Type B pancreatic cell (in vitro differentiated cells): ENCODE measurements at places on chromosomes 3 and 15. TPM values are rescaled to one million over a fixed set of nuclear protein-coding genes. Genes with fewer than 3 reads are reported as not detected.

DNA sequence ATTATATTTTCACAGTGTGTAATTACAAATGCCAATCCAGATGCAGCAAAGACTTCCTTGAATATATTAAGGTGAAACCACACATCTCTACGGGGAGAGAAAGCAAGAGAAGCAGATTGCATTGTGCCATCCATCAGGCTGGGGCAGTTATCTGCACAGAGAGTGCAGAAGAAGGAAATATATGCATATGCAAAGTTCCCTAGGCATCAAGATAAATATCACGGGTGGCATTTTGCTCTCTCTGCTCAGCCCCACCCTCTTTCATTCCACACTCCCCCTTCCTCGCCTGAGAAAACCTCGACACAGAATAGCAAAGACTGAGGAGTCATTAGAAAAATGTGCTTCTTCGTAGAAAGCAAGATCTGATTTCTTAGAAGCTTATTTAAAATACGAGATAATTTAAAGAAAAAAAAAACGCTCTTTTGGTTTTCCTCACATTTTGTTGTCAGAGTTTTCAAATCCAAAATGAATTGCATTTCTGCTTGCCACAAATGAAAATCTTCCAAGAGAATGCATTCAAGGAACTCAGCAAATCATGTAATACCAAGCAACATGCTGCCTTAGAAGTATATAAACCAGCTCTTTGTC, 283.2 kb upstream of the LMCD1 start:
- DNase-seq, result no peak

DNA sequence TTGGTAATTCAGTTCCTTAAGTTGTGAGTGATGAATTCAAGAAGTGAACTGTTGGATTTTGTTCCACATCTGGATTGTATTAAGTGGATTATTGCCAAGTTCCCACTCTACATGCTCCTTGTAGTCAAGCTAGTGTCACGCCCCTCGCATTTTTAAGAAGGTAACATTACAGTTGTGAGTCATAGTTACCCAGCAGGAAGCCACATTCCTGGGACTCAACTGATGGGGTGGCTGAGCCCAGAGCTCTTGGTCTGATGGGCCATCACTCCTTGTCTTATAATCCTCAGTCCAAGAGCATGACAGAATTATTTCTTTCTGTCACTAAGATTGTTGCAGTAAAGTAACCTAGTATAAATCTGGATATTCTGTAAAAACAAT, 102.7 kb downstream of the PTPRG start:
- no peak for DNase-seq

- no peak for DNase-seq
Measured at GRCh38 chr3:128707928-128708494, 18.0 kb upstream of the RAB7A start.

DNA sequence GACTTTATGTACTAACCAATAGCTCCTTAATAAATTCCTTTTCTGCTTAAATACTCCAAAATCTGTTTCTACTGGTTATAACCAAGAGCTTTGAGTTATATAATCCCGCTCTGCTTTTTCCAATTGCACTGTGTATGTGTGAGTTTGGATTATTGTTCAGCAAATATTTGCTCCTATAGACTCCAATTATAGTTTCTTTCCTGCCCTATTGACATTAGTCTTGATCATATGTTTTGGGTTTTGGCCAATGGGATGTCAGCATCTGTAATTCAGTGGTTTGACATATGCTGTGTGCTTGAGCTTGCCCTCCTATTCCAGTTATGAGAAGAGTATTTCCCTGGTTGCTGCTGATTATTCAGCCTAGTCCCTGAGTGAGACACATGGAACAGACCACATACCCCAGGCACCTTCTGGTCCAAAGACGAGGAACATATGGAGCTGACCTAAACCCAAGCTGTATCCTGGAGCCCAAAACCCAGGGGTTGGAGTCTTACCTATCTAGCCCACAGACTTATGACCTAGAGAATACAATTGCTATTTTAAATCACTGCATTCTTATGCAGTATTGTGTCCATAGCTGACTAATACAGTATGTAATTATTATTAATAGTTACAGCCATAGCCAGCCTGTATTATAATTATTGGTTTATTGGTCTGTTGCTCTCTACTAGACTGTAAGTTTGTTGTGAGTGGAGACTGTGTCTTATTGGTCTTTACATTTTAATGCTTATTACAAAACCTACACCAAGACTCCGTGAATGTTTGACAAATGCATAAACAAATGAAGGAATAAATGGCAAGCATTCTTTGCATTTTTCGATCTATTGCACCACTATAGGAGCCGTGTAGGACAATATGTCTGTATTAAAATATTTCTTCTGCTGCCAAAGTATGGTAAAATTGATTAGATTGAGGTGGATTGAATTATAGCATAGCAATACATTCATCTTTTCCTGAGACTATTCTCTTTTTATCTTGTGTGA, 11.7 kb upstream of the ZNF280D start:
- DNase-seq, result no peak

GRCh38 chr3:27680517-27681246, 41.4 kb downstream of the EOMES start:
- no peak for DNase-seq

- DNase-seq, result no peak
Measured at GRCh38 chr15:88389120-88389519, 78.1 kb downstream of the MRPL46 start.

DNA sequence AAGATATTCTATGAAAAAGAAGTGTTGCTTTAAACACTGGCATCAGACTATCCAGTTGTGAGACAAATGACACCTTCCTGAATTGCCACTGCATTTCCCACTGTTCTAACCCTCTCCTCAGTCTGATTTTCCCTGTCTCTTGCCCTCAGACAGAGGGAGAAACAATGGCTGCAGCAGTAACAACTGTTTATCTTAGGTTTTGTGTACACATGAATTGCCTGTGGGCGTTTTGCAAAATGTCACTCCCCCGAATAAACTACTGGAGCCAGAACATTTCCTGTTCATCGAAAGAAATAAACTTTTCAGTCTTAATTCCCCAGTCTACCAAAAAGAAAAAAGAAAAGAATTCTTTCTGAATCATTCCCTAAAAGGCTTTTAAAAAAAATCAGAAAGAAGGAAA, 155.1 kb downstream of the MAGI1 start:
- DNase-seq, result no peak

GRCh38 chr3:150317469-150317868, 90.6 kb upstream of the TSC22D2 start:
- DNase-seq, result no peak

- no peak for DNase-seq
Measured at GRCh38 chr3:105676621-105677300, 192.1 kb downstream of the CBLB start.

GRCh38 chr3:53162672-53163443, 1.8 kb downstream of the PRKCD start:
- DNase-seq, result no peak

- DNase-seq, result no peak
Measured at GRCh38 chr3:172125963-172126457, 86.6 kb downstream of the FNDC3B start.

GRCh38 chr3:147246906-147247305, 159.4 kb downstream of the ZIC4 start:
- no peak for DNase-seq

The TRPM1 gene
- 9.5 TPM in 1 of 2 replicates, not detected in the other for total RNA-seq

The IL16 gene
- 0.14 TPM in 1 of 2 replicates, not detected in the other for total RNA-seq

The EFL1 gene
- total RNA-seq, result 17.0 and 20.0 TPM in 2 replicates

The DNAH12 gene
- total RNA-seq, result 0.29 and 0.87 TPM in 2 replicates

The RLBP1 gene
- total RNA-seq, result not detected in 2 replicates

The MKRN3 gene
- 0.34 TPM in 1 of 2 replicates, not detected in the other for total RNA-seq

The GOLGA6L9 gene
- 4.3 and 10.4 TPM in 2 replicates for total RNA-seq

The CD200 gene
- 11.9 and 20.1 TPM in 2 replicates for total RNA-seq
